ENCODE measurements at places on chromosomes 7 and 10.

- no peak for DNase-seq
Measured at GRCh38 chr10:33631991-33632390, 297.5 kb upstream of the NRP1 start.

DNA sequence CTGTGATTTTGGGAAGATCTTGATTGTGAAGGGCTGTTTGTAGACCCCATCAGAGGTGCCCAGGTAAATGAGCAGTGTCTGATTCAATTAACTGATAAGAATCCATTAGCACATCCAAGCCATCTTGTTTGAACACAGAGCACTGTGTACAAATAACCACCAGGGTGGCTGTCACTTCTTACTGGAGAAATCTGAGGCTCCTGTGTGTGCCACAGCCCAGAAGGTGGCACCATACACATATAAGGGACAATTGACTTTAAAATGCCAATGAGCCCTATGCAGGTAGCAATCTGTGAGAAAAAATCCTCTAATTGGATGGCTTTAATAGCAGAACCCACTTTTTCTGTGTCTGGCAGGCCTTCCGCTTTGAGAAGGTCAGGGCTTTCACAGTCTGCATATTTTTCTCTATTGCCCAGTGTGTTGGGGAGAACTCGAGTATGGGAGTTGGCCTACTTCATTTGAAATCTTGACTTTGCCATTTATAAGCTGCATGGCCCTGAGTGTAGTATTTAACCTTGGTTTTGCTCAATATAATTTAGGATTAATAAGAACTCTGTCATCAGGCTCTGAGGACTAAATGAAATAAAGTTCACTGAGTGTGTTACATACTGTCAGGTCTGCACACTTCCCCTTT, 517.4 kb downstream of the CCSER2 start:
- DNase-seq = no peak

GRCh38 chr10:123245264-123245663, 91.1 kb downstream of the BUB3 start:
- no peak for DNase-seq

- peak; percentile 44 for DNase-seq
Measured at GRCh38 chr10:79158402-79159097, 89.8 kb downstream of the ZMIZ1 start.

DNA sequence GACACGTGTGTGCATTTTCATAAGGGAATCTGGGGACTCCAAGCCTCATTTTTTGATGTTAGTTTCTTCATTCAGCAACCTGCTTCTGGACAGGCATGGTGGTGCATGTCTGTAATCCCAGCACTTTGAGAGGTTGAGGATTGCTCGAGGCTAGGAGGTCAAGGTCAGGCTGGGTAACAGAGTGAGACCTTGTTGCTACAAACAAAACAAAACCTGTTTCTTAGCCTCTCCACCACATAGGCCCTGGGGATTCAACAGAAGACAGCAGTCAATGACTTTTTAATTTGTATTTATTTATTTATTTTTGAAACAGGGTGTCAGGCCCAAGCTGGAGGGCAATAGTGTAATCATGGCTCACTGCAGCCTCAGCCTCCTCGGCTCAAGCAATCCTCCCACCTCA, 6.9 kb upstream of the CYTH3 start:
- no peak for DNase-seq

DNA sequence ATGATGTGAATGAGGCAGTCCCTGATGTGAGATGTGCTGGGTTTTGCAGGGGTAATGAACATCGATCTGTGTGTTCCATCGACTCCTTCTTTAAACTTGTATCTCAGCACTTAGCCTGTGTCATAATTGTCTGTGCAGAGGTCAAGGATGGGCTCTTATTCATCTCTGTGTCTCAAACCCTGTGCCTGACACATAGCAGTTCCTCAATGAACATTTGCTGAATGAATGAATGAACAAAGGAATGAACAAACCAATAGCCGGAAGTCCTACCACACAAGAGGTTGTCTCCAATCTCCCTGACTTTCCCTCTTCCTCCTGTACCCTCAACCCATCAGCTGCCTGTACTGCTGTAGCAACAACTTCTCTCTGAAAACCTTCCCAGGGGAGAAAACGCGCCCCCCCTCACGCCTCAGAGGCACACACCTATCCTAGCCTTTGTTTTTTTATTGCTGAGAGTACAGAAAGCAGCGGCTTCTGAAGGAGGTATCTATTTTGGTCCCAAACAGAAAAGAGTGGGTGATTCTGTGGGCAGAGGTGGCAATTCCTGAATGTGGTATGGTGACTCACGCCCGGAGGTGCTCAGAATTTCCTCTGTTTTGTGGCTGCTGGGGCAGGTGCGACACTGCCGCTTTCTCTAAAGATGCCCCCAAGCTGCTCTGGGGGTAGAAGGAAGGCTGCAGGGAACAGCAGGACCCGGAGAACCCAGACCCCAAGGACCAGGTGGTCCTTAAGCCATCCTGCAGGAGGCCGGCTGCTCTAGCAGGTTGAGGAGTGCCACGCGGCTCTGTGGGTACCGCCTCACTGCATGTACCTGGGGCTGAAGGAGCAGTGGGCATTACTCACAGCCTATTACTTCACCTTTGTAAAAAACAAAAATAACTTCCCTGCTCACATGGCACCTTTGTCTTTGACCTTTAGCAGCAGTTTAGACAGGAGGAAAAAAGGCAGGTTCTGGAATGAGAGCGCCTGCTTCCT, 9.6 kb downstream of the IL2RA start:
- DNase-seq = no peak

- DNase-seq = peak; percentile 10
Measured at GRCh38 chr7:11343818-11344413, 370.2 kb downstream of the PHF14 start.

GRCh38 chr7:16590424-16590823, 55.1 kb downstream of the ANKMY2 start:
- DNase-seq = no peak

- no peak for DNase-seq
Measured at GRCh38 chr7:121475806-121476205, 79.7 kb upstream of the FAM3C start.

DNA sequence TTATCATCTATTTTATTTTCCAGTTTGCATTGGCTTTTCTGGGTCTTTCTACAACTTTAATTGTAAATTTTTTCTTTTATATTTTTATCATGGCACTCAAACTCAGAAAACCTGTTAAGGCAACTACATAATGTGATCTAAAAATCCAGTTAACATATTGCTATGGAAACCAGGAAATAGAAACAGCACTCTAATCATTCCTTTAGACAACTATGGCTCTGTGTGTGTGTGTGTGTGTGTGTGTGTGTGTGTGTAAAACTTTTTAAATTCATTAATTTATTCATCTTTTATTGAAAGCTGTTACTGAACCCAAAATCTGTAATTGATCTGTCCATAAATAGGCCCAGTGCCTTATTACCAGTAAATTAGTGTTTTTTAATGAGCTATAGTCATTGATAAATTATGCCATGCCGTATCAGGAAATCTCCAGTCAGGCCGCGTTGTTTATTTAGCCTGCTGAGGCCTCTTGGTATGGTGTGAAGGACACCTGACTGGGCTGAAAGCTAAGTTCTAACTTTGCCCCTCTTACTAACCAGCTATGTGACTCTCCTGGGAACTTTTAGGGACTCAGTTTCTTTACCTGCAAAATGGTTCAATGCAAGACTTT, 1.5 kb upstream of the MET start:
- no peak for DNase-seq

- no peak for DNase-seq
Measured at GRCh38 chr7:26429168-26429567, 137.5 kb downstream of the SNX10 start.

GRCh38 chr10:103535595-103535994, 42.1 kb downstream of the NEURL1 start:
- no peak for DNase-seq

GRCh38 chr10:37436357-37436756, 311.0 kb downstream of the ANKRD30A start:
- no peak for DNase-seq

GRCh38 chr7:70570029-70570428, 561.9 kb upstream of the GALNT17 start:
- DNase-seq = no peak

GRCh38 chr7:130989101-130989795, 255.2 kb upstream of the KLF14 start:
- DNase-seq = no peak

DNA sequence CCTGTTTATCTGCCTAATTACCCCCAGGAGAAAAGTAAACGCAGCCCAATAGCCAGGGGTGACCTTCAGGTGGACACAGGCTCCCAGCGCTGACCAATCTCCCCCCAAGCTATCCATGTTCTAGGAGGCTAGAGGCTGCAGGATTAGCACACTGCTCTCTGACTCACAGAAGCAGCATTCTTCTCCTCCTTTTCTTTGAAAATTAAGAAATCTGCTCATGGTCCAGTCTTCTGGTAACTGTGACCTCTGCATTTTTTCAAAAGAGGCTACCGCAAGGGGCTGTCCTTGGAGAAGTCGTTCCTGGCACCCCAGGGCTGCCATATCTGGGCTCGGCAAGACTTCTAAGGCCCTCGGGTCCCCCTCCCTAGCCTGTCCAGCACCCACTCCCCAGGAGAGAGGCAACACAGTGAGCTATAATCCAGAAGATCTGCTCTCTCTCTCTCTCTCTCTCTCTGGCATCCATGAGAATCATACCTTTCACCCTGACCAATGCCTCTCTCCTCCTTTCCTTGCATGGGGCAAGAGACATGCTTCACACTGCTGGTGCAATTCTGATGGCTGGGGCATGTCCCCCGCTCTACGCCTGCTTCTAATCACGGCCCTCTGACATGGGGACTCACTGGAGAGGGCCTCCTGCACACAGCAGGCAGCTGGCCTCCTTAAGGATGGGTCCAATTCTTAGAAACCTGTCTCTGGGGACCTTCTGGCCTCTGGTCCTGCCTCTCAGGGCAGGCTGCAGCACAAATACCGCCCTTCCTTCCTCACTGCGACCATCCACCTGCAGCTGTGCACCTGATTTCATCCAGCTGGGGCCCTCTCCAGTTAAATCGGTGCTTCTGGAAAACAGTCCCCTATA, 27.3 kb downstream of the ANXA11 start:
- DNase-seq = no peak

GRCh38 chr7:117435475-117436043, 8.3 kb upstream of the ASZ1 start:
- DNase-seq = no peak

- DNase-seq = no peak
Measured at GRCh38 chr7:158724658-158725505, 20.3 kb upstream of the NCAPG2 start.

DNA sequence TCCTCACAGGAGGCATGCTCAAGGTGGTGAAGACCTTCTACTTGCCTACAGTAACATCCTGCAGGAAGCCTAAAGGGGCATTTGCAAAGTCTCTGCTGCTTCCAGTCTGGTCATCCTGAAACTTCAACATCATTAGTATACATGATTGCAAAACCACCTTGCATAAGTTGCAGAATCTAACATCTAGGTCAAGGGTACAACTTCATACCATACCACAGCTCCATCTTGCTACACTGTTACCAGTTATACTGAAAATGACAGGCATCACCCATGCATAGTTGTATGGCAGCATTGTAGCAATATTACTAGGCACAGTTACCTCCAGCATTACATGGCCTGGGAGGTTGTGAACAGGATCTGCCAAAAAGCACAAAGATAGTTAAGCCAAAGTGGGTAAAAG, 13.7 kb upstream of the MACROH2A2 start:
- no peak for DNase-seq

DNA sequence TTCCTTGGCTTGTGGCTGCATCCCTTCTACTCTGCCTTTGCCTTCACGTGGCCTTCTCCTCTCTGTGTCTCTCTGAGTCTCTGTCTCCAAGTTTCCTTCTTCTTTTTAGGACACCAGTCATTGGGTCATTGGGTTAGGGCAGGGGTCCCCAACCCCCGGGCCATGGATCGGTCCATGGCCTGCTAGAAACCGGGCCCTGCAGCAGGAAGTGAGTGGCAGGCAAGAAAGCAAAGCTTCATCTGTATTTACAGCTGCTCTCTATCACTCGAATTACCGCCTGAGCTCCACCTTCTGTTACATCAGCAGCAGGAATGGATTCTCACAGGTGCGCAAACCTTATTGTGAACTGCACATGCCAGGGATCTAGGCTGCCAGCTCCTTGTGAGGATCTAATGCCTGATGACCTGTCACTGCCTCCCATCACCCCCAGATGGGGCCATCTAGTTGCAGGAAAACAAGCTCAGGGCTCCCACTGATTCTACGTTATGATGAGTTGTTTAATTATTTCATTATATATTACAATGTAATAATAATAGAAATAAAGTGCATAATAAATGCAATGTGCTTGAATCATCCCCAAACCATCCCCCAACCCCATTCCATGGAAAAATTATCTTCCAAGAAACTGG, 47.9 kb upstream of the DOCK1 start:
- no peak for DNase-seq

DNA sequence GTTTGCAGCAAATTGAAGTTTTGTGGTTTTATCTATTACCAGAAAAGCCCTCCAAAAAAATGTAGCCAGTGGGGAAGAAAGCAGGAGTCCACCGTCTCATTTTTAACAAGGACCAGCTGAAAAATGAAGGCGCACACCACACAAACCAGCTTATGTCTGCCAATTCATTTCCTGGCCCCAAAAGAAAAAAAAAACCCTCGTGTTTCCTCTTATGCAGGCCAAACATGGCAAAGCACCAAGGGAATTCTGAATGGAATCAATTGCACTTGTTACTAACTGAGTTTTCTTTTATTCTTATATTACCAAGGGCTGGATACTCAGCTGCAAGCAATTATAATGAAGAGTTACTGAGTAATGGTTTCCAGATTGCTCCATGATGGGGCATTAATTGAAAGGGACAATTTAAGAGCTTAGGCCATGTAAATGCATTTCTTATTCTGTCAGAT, 428.3 kb upstream of the NPVF start:
- no peak for DNase-seq

DNA sequence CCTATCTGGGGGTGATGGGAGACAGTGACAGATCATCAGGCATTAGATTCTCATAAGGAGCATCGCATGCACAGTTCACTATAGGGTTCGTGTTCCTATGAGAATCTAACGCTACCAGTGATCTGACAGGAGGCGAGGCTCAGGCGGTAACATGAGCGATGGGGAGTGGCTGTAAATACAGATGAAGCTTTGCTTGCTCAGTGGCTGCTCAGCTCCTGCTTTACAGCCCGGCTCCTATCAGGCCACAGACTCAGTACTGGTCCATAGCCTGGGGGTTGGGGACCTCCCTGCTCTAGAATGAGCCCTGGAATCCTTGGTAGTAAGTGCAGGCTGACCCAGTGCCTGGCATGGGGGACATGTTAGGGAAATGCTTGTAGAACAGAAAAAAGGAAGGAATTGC, 426.0 kb downstream of the TYW1 start:
- DNase-seq = no peak

GRCh38 chr7:4772306-4772705, 3.1 kb upstream of the AP5Z1 start:
- DNase-seq = no peak

Measured in nephron progenitor cell (in vitro differentiated cells).